ENCODE measurements at places on chromosomes 2 and 18.
A peak's percentile ranks its signal among the peaks of the same experiment; 100 is the strongest.

GRCh38 chr2:234559609-234560008, 62.7 kb upstream of the ARL4C start:
- no peak for DNase-seq

- no peak for DNase-seq
Measured at GRCh38 chr2:180405520-180405919, 398.4 kb upstream of the CWC22 start.

GRCh38 chr2:128159437-128159836, 68.4 kb downstream of the UGGT1 start:
- no peak for DNase-seq

- DNase-seq = no peak
Measured at GRCh38 chr18:62518460-62519375, 4.1 kb upstream of the ZCCHC2 start.

DNA sequence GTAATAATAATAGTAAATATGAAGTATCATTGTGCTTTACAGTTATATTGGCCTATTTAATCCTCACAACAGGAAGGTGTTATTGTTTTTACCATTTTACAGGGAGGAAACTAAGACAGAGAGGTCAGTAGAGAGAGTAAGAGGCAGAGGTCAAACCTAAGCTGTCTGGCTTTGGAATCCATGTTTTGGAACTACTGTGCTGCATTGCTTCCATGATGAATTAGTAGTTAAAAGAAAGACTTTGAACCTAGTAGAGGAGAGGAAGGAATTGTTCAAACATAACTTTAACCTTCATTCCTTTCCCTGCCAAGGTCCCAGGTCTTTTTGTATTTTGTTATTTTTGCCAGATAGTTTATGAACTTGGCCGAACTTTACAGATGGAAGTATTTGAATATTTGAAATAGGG, 80.9 kb downstream of the PHLPP1 start:
- no peak for DNase-seq

- DNase-seq = no peak
Measured at GRCh38 chr18:33356735-33357134, 83.8 kb downstream of the CCDC178 start.

DNA sequence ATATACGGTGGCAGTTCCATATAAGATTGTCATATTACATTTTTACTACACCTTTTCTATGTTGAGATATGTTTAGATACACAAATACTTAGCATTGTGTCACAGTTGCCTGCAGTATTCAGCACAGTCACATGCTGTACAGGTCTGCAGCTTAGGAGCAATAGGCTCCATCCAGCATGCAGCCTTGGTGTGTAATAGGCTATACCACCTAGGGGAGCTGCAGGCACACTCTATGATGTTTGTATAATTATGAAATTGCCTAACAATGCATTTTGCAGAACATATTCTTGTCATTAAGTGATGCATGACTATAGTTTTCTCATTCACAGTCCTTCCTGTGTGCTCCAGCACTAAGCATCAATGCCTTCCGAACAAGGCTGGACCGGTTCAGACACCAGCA, 133.4 kb downstream of the NDUFA10 start:
- no peak for DNase-seq

DNA sequence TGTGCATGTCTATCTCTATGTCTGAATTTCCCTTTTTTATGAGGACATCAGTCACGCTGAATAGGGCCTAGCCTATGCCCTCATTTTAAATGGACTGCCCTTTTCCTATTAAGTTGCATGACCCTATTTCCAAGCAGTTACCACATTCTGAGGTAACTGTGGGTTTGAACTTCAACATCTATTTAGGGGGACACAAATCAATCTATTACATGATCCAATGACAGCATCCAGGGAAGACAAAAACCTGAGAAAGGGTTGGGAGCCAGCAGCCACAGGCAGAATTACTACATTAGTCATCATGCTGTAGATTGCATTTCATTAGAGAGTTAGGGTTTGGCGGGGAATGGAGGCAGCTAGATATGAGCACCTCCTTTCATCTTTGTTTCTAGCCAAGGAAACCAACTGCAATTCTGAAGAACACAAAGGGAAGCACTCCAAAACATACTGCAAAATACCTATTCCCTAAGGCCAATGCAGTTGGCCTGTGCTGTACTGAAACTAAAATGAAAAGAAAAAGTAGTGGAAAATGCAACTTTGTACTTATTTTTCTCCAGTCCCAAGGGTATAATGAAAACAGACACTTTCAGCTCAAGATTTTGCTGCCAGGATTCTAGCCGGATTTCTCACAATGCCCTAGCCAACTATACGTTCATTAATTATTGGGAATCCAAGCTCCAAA, 40.4 kb upstream of the C1D start:
- DNase-seq = no peak

DNA sequence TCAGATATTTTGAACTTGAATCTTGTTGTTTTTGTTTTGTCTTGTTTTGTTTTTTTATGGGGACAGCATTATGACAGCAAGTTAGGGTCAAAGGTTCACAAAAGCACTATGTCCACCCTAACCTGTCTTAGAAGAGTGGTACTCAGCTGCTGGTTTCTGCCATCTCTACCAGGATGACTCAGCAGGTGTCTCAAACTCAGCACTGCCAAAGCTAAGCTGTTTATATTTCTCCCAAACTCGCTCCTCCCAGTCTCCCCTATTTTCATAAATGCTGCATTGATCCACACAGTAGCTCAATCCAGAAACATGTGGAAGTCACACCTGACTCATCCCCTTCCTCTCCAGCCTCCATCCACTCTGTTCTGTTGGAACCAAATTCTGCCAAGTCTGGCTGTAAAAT, 134.9 kb downstream of the ZBTB7C start:
- DNase-seq = no peak

DNA sequence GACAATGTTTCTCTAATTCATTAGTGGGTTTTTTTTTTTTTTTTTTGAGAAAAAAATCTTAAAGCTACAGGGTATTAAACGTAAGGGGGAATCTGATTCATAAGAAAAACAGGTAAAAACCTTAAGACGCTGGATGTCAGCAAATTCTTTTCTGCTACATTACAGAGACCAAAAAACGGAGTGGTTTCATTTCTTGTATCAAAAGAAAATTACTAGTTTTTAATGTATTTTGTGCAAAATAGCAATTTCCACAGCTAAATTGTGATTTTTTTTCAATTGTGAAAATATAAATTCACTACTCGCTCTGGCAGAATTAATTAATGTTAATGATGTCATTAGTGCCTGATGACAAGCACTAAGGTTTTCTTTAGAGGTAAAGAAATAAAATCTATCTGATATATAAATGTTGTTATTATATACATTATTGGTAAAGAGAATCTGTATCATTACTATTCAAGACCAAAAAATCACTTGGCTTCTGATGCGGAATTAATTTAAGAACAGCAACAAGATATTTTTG, 9.9 kb downstream of the OTX1 start:
- no peak for DNase-seq

- DNase-seq = no peak
Measured at GRCh38 chr2:134170294-134170693, 83.6 kb upstream of the MGAT5 start.

DNA sequence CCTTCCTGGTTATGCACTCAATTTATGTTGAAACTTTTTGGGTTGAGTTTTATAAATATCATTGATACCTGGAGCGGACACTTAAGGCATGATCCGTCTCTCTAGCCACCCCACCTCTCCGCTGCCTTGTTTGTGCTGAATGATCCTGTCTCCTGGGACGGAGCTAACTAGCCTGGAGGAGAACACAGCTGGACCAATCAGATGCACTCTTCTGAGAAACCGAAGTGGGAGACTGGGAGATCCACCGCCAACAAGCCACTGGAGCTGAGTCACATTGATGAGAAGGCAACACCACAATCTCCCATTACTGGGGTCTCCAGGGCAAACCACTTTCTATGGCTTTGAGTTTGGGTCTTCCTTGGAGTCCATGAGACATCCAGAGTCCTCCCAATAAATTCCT, 29.3 kb downstream of the CYP26B1 start:
- DNase-seq = no peak

GRCh38 chr2:215998636-215999035, 14.7 kb downstream of the MREG start:
- DNase-seq = no peak

DNA sequence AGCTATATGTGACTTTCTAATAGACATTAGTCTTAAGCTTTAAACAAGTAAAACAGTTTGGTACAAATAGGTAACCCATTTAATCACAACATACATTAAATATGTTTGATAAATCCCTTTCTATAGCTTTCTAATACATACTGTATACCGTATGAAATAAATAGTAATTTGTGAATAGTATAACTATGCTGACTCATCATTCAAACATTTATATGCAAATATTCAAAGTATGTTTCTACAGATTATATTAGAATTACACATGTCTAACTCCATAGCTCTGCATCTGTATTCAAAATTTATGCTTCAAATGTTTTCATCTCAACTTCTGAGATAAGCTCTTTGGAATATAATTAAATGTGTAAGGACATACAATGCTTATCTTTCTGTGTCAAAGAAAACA, 142.7 kb upstream of the ZNF804A start:
- DNase-seq = no peak

- DNase-seq = no peak
Measured at GRCh38 chr2:172985139-172985892, 90.3 kb upstream of the MAP3K20 start.

DNA sequence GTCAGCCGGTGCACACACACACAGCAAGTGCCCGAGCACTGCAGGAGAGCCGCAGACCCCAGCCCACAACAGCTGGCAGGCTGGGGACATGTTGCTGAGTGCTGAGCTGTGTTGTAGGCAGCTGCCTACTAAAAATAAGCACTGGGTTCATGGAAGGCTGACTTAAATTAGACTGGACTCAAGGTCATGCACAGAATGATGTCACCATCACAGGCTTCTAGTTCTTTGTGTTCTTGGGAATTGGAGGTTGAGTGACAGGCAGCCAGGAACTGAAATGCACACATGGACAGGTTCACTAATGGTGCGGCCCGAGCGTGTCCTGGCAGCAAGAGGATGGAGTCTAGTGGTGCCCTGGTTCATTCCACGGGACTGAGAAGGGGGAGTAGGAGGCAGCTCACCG, 71.3 kb downstream of the VWA3B start:
- no peak for DNase-seq

DNA sequence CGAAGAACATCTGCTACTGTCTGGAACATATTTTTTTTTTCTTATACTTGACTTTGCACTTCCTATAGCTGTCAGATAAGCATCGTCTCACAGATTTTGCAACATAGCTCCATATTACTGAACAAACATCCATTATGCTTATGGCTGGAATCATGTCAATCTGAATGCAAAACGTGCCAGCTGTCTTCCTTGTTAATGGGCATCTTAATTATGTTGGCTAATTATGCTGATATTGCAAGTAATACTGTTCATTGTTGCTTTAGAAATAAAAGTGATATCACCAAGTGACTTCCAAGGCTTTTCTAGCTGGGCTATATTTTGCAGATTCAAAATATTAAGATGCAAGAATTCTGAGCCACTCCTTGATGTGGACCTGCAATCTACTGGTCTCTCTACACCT, 176.8 kb downstream of the ARL4C start:
- DNase-seq = no peak

GRCh38 chr2:14998546-14998945, 366.0 kb downstream of the LRATD1 start:
- no peak for DNase-seq

DNA sequence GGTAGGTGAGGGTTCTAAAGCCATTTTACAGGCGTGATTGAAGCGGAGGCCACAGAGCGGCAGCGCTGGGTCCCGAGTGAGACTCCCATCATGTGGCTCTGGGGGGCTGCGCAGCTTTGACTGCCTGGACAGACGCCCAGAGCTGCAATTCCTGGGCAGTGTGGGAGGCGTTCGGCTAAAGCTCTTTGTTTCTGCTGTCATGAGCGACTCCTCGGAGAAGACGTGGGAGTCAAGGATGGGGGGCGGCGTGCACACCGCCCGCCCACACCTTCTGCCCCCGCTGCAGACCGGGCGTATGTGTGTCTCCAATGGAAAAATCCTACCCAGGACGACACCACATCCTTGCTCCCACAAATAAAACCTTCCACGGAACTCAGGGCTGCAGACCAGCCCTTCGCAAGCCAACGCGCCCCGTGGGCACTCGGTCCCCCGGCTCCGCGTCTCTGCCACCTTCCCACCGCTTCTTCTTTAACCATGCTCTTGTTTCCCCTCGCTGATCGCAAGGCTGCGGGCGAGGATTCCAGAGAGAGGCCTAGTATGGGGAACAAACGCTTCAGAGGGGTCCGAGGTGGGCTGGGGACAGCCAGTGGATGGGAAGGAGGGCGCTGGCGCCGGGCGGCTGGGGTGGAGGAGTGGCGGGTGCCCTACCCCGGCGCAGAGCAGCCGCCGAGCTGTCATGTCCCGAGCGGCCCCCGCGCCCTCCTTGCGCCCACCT, 680 bp upstream of the LBH start:
- peak; percentile 82 for DNase-seq

DNA sequence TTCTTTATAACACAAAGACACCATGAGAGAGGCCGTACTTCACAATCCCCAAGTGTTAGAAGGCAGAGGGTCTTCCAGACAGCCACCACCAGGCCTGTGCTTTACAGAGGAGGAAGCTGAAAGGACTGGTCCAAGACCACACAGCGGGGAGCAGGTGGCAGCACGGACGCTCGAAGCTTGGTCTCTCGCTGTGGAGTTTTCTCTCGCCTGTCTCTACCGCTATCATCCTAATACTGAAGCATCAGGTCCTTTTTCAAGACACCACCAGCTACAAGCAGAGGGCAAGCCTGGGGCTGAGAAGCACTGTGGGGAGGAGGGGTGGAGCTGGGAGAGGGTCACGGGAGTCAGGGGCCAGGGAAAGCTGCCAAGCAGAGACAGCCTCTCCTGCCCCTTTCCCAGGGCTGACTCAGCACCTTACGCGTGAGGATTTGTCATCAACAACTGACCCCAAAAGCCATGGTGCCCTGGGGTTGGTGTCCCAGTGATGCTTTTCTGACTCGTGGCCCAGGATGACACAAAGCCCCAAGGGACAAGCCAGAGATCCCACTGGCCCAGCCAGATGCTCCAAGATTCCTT, 31.9 kb upstream of the FOSL2 start:
- no peak for DNase-seq

GRCh38 chr2:190582736-190583506, 48.4 kb upstream of the NEMP2 start:
- DNase-seq = no peak
